ENCODE measurements at places on chromosomes 2 and 18.

DNA sequence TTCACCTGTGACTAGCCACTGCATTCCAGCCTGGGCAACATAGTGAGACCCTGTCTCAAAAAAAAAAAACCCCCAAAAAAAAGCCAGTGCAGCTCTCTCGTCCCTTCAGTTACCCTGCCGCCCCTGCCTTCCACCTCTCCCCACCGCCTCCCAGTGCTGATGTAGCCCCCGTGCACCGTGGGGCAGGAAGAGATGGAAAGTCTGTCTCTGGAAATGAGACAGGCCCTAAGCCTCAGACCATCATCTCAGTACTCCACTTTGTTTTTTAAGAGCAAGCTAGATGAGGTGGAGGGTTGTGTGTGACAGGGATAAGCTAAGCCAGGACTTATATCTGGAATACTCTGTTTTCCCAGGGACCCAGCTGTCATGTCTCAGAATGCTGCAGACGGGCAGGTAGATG lies 32.0 kb downstream of the MERTK start:
- no peak for DNase-seq

DNA sequence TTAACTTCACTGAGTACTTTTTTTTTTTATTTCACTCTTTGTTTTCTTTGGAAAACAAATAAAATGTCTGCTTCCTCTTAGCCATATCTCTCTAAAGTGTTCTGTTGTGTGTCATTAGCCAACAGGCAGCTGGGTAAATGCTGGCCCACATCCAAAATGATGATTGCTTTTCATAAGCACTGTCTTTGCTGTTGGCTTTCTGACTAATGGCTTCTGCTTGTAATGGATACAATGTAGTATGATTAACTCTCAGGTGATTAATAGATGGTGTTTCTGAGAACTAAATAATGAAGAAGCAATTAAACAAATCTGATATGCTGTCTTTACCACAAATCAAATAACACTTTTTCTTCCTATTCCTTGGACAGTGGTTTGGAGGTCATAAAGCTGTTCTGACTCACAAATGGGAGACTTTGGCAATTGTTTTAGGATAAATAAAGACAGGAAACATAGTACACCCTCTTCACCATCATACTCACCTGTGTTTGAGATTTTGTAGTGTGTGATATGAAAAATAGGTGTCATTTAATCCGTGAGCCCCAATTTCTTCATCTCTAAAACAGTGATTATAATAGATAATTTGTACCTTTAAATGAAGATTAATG lies 888.4 kb downstream of the TSN start:
- peak; percentile 90 for DNase-seq

DNA sequence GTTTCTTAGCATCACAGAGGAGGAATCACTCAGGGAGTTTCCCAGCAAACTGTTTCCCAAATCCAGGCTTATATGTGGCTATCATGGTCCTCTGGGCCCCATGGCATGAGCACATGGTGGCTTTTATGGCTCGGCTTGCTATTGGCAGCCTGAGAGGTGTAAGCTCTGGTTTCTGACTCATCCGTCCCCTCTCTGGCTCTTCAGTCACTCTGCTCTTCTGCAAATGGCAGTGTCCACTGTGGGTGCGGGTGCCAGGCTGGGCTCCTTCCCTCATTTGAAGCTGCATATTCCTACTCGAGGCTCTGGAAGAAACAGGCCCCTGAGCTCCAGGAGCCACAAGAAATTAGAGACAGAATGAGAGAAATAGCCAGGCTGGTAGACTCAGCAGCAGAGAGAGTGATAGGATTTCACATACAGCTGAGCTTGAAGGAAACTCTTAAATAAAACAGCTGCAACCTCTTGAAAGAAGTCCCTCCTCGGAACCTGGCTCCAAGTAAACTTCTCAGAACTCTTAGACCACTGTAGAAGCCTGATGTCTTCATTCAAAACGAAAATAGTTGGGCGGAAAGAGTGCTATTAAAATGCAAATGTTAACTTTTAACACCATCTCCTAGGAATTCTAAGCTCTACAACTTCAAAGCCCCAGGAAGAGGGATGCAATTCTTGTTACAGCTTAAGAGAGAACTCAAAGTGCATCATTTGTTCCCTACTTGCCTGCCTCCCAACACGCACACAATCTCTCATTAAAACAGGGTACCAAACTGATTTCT lies 212.6 kb upstream of the SP5 start:
- no peak for DNase-seq

DNA sequence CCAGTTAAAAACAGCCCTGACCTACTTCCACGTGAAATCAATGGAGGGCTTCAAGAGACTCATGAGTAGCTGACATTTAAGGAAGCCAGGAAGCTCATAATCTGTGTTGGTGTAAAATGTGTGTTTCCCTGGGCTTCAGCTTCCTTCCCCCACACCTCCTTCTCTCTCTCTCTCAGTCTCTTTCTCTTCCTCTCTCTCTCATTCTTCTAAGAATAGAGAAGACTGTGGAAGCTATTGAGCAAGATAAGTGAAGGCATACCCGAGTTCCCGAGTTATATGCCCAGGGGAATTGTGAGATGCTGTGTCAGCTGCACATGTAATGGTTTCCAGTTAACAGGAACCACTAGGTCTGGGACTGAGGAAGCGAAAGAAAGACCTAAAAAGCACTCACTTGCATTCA lies 199.4 kb downstream of the NYAP2 start:
- DNase-seq: no peak

- peak; percentile 94 for DNase-seq
These were observed 96.9 kb upstream of the ZNF397 start for GRCh38 chr18:35143622-35144596.
